ENCODE measurements at places on chromosomes 4 and X. TPM values are rescaled to one million over a fixed set of nuclear protein-coding genes. Genes with fewer than 3 reads are reported as not detected.

Gene CSAG3
- not detected for total RNA-seq

Gene MID1
- total RNA-seq, result 19.2 TPM

Gene ARX
- total RNA-seq, result 0.32 TPM

Gene CT55
- not detected for total RNA-seq

Gene ADH7
- total RNA-seq, result not detected

DNA sequence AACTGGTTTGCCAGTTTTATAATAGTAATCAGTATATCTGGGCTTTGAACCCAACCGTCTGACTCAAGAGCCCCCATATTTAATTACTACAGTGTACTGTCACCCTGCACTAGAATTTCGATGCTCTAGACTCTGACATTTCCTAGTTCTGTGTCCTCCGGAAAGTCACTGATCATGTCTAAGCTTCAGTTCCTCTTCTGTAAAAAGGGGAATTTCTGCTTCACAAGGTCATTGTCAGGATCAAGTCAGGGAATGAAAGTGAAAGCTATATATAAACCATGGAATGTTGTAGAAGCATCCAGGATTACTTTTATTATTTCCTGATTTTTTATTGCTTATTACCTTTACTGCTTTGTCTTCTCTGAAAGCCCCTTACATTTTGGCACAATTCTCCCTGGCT is 4.0 kb upstream of the KCNIP4 start:
- DNase-seq, result no peak
- H3K36me3 ChIP-seq, result no peaks in the 10 kb centered on the region
- no peak overlapping the region for H3K27ac ChIP-seq
- H3K4me3 ChIP-seq, result no peak overlapping the region

DNA sequence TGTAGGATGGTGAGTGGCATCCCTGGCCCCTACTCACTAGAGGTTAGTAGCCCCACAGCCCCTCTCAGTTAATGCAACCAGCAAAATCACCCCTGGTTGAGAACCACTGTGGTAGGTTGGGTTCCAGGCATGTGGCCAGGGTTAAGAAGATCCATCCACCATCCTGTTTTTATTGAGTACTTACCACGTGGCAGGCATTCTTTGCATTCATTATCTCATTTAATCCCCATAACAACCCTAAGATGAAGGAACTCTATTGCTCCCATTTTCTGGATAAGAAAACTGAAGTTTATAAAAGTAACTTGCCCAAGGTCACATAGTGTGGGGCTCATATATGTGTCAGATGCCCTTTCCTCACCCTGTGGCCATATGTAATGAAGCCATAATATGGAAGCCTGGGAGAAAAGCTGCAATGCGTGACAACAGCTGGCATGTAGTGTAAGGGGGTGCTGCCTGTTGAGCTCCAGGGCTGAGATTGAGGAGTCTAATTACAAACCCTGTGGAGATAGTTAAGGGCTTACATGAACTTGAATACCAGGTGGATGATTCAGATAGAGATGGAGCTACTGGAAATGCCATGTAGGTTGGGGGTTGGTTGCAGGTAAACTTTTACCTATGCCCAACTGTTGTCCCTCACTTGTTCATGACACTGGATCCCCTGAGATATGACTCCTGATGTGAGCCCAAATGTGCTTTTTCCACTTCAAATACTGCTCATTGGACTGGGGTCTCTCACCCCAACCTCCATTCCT is 100.2 kb upstream of the PGRMC2 start:
- DNase-seq, result no peak
- H3K36me3 ChIP-seq, result no peaks in the 10 kb centered on the region
- H3K4me3 ChIP-seq, result no peak overlapping the region
- peak overlapping the region; percentile 76 for H3K27ac ChIP-seq

DNA sequence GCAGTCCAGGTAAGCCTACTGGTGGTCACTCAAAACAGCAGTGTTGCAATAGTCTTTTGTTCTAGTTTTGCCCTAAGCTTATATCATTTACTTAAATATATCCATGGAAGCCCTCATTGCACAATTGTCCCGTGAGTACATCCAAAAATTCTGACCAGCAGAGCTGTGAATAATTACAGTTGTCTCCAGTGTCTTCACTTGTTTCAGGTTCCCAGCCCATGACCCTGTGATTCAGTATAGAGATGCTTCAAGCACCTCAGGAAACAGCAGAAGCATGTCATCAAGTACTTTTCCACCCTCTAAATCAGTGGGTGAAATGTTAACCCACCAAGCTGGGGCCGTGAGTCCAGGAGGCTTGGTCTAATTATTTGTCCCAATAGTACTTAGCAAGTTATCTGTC is 214.9 kb upstream of the RPS6KA3 start:
- no peaks in the 10 kb centered on the region for H3K27me3 ChIP-seq
- no peak overlapping the region for H3K4me3 ChIP-seq
- H3K4me1 ChIP-seq, result no peaks in the 10 kb centered on the region
- H3K27ac ChIP-seq, result no peak overlapping the region

GRCh38 chr4:62170235-62170634 is 970.1 kb downstream of the ADGRL3 start:
- no peaks in the 10 kb centered on the region for H3K27me3 ChIP-seq
- no peaks in the 10 kb centered on the region for H3K36me3 ChIP-seq
- H3K4me1 ChIP-seq, result no peaks in the 10 kb centered on the region
- DNase-seq, result no peak
- H3K4me3 ChIP-seq, result no peak overlapping the region
- H3K27ac ChIP-seq, result no peak overlapping the region

DNA sequence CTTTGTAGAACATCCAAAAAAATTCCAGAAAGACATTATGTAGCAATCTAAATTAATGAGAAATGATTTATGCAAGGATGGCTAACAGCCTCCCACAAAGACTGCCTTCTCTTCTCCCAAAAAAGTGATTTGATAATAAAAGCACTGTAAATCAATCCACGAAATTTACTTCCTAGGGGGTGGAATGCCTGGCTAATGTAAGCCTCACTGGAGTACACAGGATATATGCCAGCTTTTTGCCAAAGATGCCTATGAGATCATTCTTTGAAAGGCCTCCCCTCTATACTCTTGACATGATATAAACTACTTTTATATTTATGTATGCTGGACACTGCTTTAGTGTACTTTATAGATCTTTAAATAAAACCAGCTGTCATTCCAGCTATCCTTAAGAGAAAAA is 211.1 kb downstream of the ADAMTS3 start:
- DNase-seq, result no peak
- no peak overlapping the region for H3K4me3 ChIP-seq
- no peaks in the 10 kb centered on the region for H3K36me3 ChIP-seq
- no peaks in the 10 kb centered on the region for H3K27me3 ChIP-seq
- H3K4me1 ChIP-seq, result no peaks in the 10 kb centered on the region

DNA sequence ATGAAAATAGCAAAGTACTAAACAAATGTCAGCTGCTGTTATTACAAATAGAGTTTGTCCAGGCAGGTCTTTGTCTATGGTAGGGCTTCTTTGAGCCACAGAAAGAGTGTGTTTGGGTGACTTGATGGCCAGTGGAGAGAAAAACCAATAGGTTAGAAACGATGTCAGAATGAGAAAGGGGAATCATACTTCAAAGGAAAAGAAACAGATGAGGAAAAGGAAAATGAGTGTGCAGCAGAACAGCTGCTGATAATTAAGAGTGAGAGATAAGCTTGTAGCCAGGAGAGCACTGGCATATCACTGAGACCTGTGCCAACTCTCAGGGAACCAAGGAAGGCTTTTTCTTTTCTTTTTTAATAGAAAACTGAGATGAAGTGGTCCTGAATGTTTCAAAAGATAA is 257.2 kb downstream of the ARHGAP24 start:
- peaks cover 38% of the 10 kb centered on the region for H3K4me1 ChIP-seq
- H3K27ac ChIP-seq, result no peak overlapping the region
- no peak overlapping the region for H3K4me3 ChIP-seq
- no peaks in the 10 kb centered on the region for H3K27me3 ChIP-seq
- DNase-seq, result no peak
- no peaks in the 10 kb centered on the region for H3K36me3 ChIP-seq

GRCh38 chrX:129007631-129008030 is 515.7 kb downstream of the SMARCA1 start:
- DNase-seq, result no peak
- no peak overlapping the region for H3K27ac ChIP-seq
- H3K4me1 ChIP-seq, result no peaks in the 10 kb centered on the region
- no peaks in the 10 kb centered on the region for H3K36me3 ChIP-seq
- H3K4me3 ChIP-seq, result no peak overlapping the region

DNA sequence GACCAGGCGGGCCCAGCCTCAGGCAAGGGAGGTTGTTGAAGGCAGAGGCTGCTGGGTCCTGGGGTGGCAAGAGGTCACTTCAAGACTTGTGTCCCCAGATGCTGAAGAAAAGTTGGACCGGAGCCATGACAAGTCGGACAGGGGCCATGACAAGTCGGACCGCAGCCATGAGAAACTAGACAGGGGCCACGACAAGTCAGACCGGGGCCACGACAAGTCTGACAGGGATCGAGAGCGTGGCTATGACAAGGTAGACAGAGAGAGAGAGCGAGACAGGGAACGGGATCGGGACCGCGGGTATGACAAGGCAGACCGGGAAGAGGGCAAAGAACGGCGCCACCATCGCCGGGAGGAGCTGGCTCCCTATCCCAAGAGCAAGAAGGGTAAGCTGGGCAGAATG is 4.4 kb downstream of the PQBP1 start:
- H3K36me3 ChIP-seq, result peaks cover 5% of the 10 kb centered on the region
- no peak overlapping the region for H3K4me3 ChIP-seq
- DNase-seq, result no peak
- H3K4me1 ChIP-seq, result no peaks in the 10 kb centered on the region

GRCh38 chr4:105329081-105329480 is 144.8 kb downstream of the PPA2 start:
- H3K4me1 ChIP-seq, result no peaks in the 10 kb centered on the region
- no peak overlapping the region for H3K27ac ChIP-seq
- no peak for DNase-seq
- no peaks in the 10 kb centered on the region for H3K27me3 ChIP-seq
